ENCODE measurements at places on chromosomes 1 and 21.
A peak's percentile ranks its signal among the peaks of the same experiment; 100 is the strongest.

DNA sequence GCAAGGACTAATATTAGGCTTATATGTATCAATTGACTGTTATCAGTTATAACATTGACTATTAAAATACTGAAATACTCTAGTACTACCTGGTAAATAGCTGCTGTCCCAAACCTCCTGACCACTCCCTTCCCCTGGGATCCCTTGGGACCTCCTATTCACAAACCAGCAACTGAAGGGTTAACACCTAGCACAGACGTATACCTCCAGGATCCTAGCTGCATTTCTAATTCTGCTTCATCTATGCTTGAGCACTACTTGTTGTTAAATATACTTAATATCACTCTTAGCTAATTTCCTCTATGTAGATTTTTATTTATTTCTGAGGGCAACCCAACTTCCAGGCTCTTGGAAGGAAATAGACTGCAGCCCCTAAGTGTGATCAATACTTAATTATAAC, 1.8 kb upstream of the NFYC start:
- DNase-seq = no peak

DNA sequence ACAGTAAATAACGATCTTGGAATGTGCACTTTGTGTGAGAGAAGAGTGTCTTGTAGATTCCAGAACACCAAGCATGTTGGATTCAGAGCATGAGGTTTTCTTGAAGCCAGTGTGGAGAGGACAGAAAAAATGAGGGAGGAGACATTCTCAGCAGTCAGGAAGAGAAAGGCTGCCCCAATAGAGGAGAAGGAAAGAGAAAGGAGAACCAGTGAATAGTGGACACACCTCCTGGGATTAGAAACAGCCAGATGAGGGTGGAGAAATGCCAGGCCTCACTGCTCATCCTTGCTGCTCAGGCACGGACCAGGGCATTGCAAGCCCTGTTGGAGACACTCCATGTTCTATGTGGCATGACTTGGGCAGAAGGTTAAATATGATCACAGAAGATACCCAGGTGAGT, 69.0 kb upstream of the KAZN start:
- DNase-seq = no peak

DNA sequence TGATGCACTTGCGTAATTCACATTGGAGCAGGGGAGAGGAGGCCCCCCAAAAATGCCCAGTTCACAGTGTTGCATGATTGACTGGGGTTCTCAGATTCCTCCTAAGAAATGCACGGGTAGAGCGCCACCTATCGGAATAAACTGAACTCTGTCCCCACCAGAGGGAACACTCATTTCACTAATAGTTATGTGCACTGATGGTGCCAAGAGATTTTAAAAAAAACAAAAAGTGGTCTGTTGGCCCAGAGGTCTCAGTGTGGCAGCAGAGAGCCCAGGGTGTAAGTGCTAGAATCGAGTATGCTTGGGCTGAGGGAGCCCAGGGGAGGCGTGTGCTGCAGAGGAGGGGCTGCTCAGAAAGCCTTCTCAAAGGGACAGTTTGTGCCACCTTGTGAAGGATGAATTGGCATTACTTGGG, 6.9 kb downstream of the PINK1 start:
- peak; percentile 34 for DNase-seq

DNA sequence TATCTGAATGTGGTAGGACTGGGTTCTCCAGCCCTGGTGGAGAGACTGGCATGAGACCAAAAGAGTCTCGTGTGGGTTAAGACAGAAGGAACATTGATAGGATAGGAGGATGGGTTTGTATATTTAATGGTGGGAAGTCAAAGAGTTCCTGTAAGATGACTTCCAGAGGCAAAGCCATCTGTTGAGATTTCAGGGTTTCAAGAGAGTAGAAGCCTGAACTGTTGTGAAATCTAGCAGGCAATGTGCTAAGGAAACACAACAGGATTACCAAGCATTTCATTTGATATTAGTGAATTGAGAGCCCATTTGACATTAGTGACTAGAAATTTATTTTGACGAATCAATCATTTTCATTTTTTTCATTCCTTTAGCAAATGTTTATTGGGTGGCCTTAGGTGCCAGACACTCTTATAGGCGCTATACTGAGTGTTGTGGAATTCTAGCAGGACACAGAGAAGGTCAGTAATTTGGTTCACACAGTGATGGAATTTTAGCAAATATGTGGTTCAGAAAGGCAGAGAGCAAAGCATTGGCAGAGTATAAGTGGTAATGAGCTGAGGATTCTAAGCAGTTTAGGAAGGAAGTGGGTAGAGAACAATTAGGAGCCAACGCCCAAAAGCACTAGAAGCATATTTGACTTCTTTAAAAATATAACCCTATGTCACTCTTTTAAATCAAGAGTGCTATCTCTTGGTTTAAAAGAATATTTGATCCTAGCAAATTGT, 149.3 kb downstream of the AK5 start:
- DNase-seq = no peak

GRCh38 chr1:244196571-244197285, 145.6 kb downstream of the ZBTB18 start:
- no peak for DNase-seq

DNA sequence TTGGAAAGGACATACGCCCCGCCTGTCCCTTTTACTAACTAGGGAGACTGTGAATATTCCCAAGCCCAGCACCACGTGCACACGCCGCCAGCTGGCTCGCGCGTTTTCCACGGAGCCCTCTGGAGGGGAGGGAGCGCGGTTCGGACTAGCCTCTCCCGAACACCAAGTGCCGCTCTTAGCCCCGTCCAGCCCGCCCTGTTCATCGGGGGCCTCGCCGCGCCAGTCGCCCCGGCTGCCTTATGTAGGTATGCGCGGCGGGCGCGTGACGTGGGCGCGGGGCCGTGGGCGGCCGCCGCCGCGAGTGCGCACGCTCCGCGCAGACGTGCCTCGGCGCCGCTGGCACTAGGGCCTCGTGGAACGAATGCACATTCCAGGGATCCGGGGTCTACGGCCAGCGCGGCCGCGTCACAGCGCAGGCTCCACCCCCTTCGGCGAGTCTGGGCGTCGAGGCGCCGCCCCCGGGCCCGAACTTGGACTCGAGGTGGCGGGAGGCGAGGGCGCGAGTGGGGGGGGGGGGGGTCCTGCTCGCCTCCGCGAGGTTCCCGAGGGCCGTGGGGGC, 767 bp upstream of the IRF2BP2 start:
- peak; percentile 91 for DNase-seq

GRCh38 chr1:41158147-41158875, 83.8 kb downstream of the SCMH1 start:
- DNase-seq = no peak

- no peak for DNase-seq
These were observed 40.2 kb upstream of the IFFO2 start for GRCh38 chr1:18996548-18997177.

DNA sequence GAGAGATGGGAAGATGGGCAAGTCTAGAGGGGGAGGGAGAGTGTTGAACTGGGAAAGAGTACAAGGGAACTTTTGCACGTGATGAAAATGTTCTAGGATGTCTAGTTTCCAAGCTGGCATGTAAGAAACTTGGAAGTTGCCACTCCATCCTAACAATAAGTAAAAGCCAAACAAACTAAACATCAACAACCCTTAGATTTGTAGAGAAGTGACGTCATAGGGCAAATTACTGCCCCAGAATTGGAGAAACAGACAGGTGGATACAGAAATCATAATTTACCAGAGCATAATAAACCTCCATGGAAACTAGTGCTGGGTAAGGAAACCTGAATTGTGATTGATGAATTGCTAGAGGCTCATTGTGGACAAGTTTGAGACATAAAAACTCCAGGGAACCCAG, 14.7 kb upstream of the ZBTB40 start:
- DNase-seq = no peak

- no peak for DNase-seq
These were observed 19.3 kb upstream of the RAB3GAP2 start for GRCh38 chr1:220291580-220291979.

DNA sequence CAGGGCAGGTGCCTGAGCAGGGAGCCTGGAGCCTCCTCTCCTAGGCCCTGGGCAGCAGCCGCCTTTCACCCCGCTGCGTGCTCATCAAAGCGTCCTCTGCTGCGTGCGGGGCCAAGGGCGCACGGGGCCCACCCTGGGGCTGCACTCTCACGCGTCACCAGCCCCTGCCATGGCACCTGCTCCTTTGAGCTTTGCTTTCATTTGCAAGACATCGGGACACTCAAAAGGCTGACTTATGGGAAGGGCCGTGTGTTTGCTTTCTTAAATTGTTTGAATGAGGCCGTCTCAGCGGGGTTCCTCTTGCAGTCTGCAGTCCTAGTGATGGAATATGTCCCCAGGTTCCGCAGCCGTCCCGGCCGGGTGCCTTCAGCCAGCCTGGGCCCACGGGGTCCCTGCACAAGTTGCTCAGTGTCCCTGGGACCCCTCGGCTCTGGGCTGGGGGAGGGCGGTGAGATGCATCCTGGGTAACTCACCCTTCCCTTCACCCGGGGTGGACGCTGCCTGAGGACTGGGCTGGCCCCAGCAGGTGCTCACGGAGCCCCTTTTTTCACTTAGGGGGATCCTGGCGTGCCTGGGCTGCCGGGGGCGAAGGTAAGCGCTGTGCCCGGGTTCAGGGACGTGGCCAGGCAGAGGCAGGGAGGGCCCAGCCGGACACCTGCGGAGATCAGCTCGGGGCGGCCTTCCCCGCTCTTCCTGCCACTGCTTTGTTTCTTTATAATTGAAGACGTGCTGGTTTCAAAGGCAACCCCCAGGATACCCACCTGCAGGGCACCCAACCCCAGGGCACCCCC, 53.1 kb downstream of the SLC19A1 start:
- DNase-seq = no peak
